Activated naive CD8-positive, alpha-beta T cell treated with anti-CD3 and anti-CD28 coated beads for 36 hours (primary cell): ENCODE measurements at places on chromosomes 5 and 9. TPM values are rescaled to one million over a fixed set of nuclear protein-coding genes. Genes with fewer than 3 reads are reported as not detected.

DNA sequence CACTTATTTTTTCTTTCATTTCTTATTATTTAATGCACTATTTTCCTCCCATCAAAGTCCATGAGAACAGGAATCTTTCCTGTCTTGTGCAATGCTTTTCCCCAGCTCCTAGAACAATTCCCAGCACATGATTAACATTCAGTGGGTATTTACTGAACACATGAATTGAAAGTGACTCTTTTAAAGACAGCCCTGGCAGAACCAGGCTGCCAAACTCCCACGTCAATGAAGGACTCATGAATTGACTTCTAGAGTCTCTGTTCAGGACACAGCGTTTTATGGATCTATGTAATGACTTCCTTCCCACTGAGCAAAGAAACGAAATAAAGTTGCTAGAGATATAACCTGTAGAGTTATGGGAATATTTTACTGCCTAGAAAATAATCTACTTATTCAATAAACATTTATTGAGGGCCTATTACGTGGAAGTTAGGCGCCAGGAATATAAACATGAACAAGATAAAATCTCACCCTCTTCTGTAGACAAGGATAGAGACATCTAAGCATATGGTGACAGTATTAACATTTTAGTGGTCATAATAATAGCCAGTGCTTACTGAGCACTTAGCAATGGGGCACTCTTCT, 485.9 kb upstream of the KLF4 start:
- DNase-seq = no peak

DNA sequence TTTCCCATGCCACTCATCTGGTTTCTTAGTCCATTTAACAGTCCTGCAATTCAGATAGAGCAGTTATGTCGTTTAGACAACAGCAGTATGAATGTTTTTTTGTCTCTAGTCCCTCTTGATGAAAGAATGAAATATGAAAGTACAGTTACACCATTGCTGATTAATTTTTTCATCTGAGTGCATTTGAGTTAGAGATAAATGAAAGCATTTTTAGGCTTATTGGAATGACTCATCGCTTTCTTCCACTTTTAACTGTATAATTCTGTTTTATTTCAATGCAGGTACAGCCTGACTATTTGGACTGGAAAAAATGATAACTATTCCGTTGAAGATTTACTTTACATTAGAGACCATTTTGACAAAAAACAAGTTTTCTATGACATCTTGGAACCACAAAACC, 28.7 kb downstream of the ANKRD34B start:
- DNase-seq = no peak

DNA sequence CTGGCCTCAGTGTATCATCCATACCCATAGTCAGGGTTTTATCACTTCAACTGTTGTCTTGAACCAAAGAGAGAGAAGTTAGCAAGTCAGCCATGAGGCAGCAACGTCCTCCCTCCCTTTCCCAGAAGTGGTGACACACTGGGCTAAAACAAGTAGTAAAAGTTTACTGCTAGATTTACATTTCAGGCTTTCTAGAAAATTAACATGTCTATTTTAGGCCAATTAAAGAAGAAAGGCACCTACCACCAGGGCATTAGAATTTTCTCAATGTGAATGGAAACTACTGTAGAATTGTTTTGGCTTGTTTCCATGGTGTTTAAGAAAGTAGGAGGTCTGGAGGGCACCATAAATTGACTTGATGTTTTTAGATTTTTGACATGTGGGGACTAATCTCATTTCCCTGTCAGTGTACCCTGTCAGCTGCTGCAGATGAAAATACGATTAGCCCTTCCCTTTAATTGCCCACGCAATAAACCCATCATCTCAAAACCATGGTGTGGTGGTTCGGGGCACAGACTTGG, 121.8 kb upstream of the ELL2 start:
- DNase-seq = no peak

IL9 gene
- not detected for total RNA-seq
